A549 treated with dexamethasone at 1 μM for 4 hours (cell line): ENCODE measurements at places on chromosomes 7 and 10. TPM values are rescaled to one million over a fixed set of nuclear protein-coding genes. Genes with fewer than 3 reads are reported as not detected.

CLCN1 gene
- 0.03 to 0.06 TPM (median 0.05 TPM) in 3 of 5 replicates, not detected in the others for total RNA-seq

LAMB4 gene
- total RNA-seq: 0.13 to 0.36 TPM (median 0.19 TPM) in 5 replicates

FAM241B gene
- total RNA-seq: 13.3 to 16.5 TPM (median 14.6 TPM) in 5 replicates

PNLIP gene
- total RNA-seq: 0.16 to 0.27 TPM (median 0.21 TPM) in 5 replicates

PGAM2 gene
- not detected in 5 replicates for total RNA-seq

AGR3 gene
- total RNA-seq: not detected in 5 replicates

ANKRD7 gene
- 0.11 to 0.57 TPM (median 0.30 TPM) in 5 replicates for total RNA-seq

ADCY1 gene
- total RNA-seq: 1.3 to 3.0 TPM (median 2.6 TPM) in 5 replicates

SFRP4 gene
- 3.6 to 4.4 TPM (median 3.9 TPM) in 5 replicates for total RNA-seq

ZKSCAN1 gene
- 7.5 to 12.8 TPM (median 10.7 TPM) in 5 replicates for total RNA-seq

HTR7 gene
- 0.14 to 0.39 TPM (median 0.18 TPM) in 5 replicates for total RNA-seq

SPDYE9 gene
- not detected in 5 replicates for total RNA-seq

KEL gene
- total RNA-seq: 0.05 TPM in 1 of 5 replicates, not detected in the others

CYP51A1 gene
- total RNA-seq: 47.8 to 55.6 TPM (median 48.9 TPM) in 5 replicates

SPDYE2 gene
- not detected in 5 replicates for total RNA-seq

CD36 gene
- 0.06 to 0.15 TPM (median 0.08 TPM) in 4 of 5 replicates, not detected in the other for total RNA-seq

FAM25G gene
- 0.83 to 0.92 TPM in 2 of 5 replicates, not detected in the others for total RNA-seq

TBXAS1 gene
- 11.8 to 15.6 TPM (median 13.3 TPM) in 5 replicates for total RNA-seq

TOMM7 gene
- total RNA-seq: 326 to 1,131 TPM (median 342 TPM) in 5 replicates

CPVL gene
- 0.18 to 0.39 TPM (median 0.23 TPM) in 4 of 5 replicates, not detected in the other for total RNA-seq

WDR86 gene
- 0.11 to 0.26 TPM (median 0.18 TPM) in 4 of 5 replicates, not detected in the other for total RNA-seq

METTL27 gene
- 6.8 to 10.4 TPM (median 10.2 TPM) in 5 replicates for total RNA-seq
